Activated naive CD4-positive, alpha-beta T cell treated with anti-CD3 and anti-CD28 coated beads for 36 hours (primary cell): ENCODE measurements at places on chromosomes 16 and 17.

GRCh38 chr17:38674014-38674748 is 576 bp downstream of the EPOP start:
- DNase-seq, result peak; percentile 57

DNA sequence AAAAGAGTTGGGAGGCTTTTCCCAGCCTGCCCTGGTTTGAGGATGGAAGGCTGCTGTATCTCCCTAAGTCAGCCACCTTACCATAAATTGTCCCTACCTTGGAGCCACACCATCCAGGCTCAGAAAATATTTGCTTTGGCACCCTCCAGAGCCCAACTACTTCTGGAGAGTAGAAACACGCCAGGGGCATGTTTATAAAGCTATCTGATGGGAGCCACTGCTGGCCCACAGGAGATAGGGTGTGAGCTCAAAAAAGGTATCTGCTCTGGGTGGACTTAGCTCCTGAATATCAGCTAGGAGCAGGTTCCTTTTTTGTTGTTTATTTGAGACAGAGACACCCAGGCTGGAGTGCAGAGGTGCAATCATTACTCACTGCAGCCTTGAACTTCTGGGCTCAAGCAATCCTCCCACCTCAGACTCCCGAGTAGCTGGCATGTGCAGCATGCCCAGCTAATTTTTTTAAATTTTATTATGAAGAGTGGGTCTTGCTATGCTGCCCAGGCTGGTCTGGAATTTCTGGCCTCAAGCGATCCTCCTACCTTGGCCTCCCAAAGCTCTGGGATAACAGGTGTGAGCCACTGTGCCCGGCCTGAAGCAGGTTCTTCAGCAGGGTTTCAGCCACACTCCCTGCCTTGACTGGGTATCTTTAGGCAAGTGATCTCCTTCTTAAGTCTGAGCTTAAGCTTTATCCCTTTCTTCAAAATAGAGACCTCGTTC is 147.1 kb downstream of the SALL1 start:
- DNase-seq, result no peak

DNA sequence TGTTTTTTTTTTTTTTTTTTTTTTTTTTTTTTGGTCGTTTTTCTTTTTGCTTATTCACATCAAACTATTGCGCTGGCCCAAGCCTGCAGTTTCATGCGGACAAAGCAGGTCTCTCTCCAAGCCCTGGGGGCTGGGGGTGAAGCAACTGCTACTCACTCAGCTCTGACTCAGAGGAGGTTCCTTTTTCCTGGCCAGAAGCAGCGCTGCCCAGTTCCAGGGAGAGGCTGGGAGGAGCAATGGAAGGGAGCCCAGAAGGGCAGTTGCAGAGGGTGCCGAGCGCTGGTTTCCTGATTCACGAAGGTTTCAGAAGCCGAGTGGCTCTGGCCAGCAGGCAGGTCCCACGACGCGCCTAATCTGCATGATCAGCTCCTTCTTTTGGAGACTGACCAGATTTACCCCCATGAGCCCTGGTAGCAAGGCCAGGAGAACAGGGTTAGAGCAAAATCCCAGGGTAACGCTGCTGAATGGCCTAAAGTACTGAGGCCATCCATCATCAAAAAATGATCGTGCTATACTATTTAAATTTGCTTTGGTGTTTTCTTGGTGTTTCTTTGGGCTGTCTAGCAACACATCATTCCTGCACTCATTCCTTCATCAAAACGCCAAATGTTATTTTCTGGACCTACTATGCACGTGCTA is 144.7 kb upstream of the SOX9 start:
- DNase-seq, result no peak

DNA sequence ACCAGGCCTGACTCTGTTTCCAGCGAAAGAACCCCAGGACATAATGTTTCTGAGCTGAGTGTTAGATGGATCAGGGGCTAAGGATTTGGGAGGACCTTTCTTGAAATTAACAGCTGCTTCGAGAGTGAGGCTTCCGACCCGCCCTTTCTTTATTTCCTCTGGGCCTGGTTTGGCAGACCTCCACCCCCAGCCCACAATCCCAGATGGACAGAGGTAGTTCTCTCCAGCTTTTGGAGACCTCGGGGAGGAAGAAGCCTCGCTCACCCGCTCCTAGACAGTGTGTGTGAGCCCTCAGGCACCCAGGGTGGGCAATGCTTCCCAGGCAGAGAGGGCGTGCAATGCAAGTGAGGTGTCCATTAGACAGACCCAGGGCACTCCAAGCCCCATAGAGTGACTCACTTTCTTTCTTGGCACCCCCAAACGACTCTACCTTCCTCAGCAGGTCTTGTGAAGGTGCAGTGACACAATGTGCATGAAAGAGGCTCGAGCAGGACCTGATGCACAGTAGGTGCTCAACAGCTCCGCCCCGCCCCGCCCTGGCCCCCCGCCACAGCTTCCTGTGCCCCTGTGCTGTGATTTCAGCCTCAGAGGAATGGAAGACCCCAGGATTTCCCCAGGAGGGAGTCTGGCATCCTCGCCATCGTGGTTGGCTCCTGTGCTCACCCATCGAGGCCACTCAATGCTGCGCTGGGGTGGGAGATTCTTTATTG is 50.7 kb upstream of the TOB1 start:
- DNase-seq, result no peak
